ENCODE measurements at places on chromosomes 11 and 22. TPM values are rescaled to one million over a fixed set of nuclear protein-coding genes. Genes with fewer than 3 reads are reported as not detected.

GRCh38 chr11:128726458-128727139 lies 32.7 kb downstream of the FLI1 start:
- no peak for DNase-seq

DNA sequence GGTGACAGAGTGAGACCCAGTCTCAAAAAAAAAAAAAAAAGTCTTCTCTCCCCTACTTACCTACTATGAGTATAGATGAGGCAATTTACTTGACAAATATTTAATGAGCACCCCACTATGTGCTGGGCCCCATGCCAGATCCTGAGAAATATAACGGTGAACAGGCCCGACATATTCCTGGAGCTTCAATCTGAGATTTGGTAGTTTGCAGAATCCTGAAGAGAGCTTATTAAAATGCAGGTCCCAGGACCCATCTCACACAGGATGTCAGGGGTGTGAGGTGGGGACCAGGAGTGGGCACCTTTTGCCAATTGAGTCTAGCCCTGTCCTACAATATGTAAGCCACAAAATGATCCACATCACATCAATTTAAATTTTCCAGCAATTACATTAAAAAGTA lies 44.0 kb downstream of the KCNJ4 start:
- DNase-seq, result no peak

- no peak for DNase-seq
Measured at GRCh38 chr11:62398011-62398994, 20.5 kb upstream of the SCGB1A1 start.

DNA sequence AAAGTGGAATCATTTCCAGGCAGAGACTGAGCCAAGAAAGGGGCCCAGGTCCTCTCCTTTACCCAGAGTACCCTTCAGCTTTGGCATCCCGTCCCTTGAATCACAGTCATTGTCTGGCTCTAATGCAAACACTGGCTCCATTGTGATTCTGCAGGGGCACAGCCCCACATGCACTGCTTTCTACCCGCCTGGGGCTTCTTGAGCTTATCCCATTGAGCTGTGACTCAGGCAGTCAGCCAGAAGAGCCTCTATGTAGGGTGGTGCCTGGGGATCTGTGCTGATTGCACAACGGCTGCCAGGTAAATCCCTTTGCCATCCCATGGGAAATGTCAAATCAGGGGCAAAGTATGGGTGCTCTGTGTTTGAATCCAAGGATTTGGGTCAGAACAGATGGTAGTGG lies 88.9 kb downstream of the RASSF10 start:
- no peak for DNase-seq

LMNTD2 gene
- total RNA-seq, result 0.56 TPM

PSMA1 gene
- 216 TPM for total RNA-seq

Data from pulmonary artery endothelial cell (primary cell).